Right renal pelvis (tissue), 4 donors: ENCODE measurements at places on chromosomes 12 and 14. TPM values are rescaled to one million over a fixed set of nuclear protein-coding genes. Genes with fewer than 3 reads are reported as not detected.

ALDH2 gene
- 89.8 TPM for polyA plus RNA-seq

GLIPR1 gene
- polyA plus RNA-seq, result 20.3 TPM

IFNG-AS1 gene
- polyA plus RNA-seq, result not detected

CLEC9A gene
- 0.38 TPM for polyA plus RNA-seq

ZNF385A gene
- 11.7 TPM for polyA plus RNA-seq
